ENCODE measurements at places on chromosomes 5 and 9.

GRCh38 chr5:915946-916345, 23.3 kb downstream of the TRIP13 start:
- no peak for DNase-seq

DNA sequence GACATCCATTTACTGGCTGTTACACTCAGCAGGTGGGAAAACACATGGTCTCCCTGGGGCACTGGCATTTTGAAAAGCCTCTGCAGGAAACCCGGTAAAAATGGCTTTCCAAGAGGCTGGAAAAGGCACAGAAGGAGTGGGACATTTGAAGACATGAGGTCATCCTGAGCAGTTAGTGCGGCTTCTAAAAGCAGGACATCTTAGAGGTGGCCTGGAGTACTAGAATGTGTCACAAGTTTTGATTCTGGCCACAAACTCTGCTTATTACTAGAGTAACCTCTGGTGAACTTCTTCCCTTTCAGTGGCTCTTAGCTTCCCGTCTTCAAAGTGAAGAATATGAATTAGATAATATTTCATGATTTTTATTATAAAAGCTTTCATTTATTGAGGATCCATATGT, 423.0 kb upstream of the BRINP1 start:
- DNase-seq = no peak

DNA sequence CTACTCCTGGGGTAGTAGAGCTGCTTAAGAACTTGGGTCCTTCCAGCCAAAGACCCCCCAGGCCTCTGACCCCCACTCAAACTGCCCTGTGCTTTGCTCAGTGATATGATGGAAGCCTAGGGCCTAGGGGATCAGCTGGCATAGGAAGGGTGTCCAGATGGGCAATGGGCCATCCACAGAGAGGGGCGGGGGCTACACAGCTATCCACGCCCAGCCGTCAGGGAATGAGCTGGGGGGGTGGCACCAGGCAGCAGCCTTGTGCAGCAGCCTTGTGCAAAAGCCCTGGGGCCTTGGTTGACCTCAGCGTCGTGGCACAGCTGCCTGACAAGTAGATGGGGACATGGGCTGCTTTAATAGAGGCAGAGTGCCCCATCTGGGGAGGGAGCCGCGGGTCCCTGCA, 43.2 kb downstream of the DAB2IP start:
- DNase-seq = no peak

DNA sequence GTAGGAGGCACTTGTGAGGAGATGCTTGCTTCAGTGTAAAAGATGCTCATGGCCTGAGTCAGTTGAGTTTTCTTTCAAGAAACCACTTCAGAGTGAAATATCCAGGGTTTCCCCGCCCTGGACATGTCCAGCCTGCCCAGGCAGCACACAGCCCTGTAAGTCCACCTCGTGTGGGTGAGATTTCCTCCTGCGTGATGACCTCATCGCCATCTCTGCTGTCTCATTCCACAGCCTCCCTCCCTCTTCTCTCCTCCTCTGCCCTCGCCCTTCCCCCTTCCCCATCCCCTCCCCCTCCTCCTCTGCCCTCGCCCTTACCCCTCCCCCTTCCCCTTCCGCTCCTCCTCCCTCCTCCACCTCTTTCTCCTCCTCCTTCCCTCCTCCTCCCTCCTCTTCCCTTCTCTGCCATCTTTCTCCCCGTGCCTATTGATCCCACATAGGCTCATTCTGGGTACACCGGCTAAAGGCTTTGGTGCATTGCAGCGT, 34.0 kb upstream of the NCS1 start:
- DNase-seq = no peak

GRCh38 chr9:115350548-115350947, 232.6 kb upstream of the TNC start:
- DNase-seq = no peak

DNA sequence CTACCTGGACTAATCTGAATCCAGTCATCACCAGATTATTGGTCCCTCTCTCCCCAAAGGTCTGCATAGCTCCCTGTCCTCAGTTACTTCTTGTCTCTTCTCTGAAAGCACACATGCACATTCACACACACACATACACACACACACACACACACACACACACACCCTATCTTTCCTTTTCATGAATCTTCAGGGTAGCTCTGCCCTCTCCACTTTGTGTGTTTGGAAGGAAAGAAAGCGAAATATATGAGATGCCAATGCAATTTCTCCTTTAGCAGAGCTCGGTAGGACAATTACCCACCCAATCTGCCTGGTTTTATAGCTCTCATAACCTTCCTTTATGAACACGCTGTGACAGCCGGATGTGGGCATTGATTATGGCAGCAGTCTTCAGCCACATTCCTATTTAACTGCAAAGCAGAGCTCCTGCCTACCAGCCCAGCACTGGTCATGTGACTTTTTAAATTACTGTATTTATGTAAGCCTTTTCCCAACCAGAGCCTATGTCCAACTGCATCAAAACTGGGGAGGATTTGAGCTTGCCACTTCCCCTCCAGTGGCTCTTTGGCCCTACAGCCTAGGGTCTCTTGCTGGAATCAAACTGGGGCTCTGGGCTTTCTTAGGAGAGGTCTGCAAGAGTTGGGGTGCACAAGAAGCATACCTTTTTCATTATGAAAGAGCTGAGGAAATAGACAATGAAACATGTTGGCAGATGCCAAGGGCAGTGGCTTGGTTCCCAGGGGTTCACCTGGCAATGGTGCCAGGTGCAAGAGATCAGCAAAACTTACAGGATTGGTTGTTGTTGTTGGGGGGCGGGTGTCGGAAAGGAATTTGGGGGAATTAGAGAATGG, 20.8 kb upstream of the MATR3 start:
- DNase-seq = no peak

DNA sequence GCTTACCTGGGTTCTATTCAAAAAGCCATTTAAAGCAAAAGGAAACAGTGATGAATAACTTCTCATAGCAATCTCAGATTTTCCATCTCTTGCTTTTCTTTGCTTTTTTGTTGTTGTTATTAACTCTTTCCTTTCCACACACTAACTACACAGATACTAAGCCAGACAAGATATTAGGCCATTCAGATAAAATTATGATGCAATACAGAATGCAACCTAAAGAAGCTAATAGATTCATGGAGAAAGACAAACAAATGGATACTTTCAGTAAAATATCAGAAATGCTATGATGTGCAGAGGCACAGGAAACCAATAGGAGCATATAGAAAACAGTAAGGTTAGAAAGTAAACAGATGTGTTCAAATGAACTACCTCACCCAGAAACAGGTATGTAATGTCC, 597.0 kb upstream of the ITGA1 start:
- no peak for DNase-seq

- DNase-seq = no peak
Observed at GRCh38 chr5:89830691-89831090, 578.9 kb downstream of the CETN3 start.

- DNase-seq = no peak
Observed at GRCh38 chr9:38305582-38305981, 86.9 kb upstream of the ALDH1B1 start.

DNA sequence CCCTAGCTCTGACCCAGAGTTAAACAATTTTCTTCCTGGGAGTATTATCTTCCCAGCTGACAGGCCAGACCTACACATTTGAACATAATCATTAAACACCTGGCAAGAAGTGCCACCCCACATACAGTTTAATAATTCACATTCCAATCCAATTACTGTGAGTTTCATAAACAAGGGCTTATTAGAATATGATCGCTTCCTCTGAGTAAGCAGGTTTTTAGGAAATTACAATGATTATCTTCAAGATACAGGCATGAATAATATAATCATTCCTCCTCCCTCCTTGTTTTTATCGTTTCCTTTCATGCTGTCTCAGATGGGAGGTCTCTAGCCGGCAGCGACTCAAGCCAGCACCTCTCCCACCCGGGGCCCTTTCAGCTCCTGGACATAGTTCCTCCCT, 15.8 kb upstream of the KIF4B start:
- no peak for DNase-seq

- DNase-seq = peak; percentile 94
Observed at GRCh38 chr9:91193658-91194391, 167.9 kb downstream of the AUH start.

DNA sequence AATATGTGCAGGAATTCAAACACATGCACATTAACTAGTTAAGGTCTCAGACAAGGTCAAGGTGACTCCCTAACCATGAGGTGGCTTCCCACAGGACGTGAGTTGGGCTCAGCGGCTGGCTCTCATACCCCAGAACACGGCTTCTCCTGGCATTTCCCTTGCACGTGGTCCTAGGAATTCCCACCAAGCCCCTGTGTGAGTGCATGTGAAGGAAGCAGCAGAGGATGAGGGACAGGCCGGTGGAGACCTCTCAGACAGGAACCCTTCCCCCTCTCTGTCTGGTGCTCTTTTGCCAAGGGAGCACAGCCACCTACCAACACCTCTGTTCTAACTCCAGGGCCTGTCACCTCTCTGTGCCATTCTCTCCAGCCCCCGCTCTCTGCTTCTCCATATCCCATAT, 271.0 kb downstream of the FSTL4 start:
- no peak for DNase-seq

- no peak for DNase-seq
Observed at GRCh38 chr5:99116526-99116925, 187.7 kb upstream of the CHD1 start.

GRCh38 chr5:35009657-35010056, 38.1 kb downstream of the AGXT2 start:
- no peak for DNase-seq

DNA sequence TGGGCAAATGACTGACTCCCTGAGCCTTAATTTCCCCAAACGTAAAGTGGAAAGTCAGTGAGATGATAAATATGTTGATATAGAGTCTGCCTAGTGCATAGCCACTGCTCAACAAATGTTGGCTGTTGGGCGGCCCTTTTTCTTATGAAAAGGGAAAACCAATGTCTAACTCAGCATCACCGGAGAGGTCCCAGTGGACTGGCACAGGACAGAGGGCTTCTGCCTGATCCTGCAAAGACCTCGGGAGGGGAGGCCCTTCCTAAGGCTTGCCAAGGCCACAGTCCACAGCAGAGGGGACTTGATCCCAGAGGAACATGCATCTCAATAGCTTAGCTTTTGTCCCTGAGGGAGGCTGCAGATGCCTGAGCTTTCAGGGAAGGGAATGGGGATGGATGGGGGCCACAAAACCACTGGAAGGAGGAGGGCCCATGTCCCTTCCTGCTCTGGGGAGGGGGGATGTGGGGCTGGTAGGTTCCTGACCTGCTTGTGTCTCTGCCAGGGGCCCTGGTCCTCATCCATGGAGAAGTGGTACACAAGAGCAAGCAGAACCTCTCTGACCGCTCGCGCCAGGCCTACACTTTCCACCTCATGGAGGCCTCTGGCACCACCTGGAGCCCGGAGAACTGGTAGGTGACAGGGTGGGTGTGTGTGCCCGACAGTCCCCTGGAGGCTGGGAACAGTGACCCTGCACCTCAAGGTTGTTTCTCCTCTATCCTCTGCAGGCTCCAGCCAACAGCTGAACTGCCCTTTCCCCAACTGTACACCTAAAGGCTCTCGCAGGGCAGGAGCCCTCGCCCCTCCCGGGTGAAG, 6.3 kb downstream of the DOLK start:
- no peak for DNase-seq

DNA sequence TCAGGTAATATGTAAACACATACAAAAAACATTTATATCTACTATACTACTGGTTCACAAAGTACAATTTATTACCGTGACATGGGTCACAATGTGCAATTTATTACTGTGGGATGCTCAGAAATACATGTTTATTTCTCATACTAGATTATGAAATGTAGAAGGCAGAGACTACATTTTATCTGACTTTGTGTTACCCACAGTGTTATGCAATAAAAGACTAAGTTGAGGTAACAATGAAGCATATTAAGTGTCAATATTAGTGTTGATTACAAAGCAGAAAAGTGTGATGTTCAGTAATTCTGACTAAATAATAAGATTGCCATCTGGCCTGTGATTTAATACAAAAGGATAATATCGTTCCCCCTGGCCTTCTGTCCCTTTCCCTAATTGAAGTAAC, 42.4 kb downstream of the CPLANE1 start:
- no peak for DNase-seq

- DNase-seq = no peak
Observed at GRCh38 chr5:11182441-11183080, 421.5 kb upstream of the DAP start.

- no peak for DNase-seq
Observed at GRCh38 chr9:87533271-87533670, 35.6 kb downstream of the DAPK1 start.

GRCh38 chr5:77431286-77431685, 60.8 kb downstream of the WDR41 start:
- no peak for DNase-seq

DNA sequence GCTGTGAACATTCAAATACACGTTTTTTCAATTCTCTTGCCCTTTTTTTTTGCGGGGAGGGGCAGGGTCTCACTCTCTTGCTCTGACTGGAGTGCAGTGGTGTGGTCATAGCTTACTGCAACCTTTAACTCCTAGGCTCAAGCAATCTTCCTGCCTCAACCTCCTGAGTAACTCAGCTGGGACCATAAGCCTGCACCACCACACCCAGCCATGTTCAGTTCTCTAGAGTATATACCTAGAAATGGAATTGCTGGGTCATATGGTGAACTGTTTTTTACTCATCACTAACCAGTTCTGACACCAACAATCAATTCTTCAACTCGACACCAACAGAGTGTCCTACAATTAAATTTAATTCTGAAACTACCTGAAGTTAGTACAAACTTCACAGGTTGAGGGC, 85.5 kb upstream of the ZNF169 start:
- no peak for DNase-seq

Measured in activated CD8-positive, alpha-beta memory T cell treated with anti-CD3 and anti-CD28 coated beads for 24 hours (primary cell).